Activated T-cell treated with anti-CD3 and anti-CD28 coated beads for 48 hours (primary cell): ENCODE measurements at places on chromosomes 5 and 9.

DNA sequence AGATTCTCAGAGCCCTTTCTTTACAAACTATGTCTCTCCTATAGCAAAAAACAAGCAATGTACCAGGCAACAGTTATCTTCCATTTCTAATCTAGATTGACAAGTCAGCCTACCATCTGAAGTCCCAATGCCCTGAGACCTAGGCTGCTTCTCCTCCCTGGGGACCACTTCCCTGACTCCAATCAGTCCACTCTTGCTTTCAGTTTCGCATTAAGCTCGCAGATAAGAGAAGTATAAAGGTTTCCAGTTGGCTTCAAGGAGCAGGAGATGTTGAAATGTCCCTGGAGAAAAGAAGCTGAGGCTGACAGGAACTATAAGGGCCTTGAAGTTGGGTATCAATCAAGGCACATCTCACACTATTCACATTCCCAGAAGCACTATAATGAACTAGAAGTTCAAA is 32.3 kb downstream of the ERP44 start:
- no peak for DNase-seq

- no peak for DNase-seq
These were observed 23.6 kb downstream of the PRRC2B start for GRCh38 chr9:131417264-131418142.

- no peak for DNase-seq
These were observed 566 bp downstream of the GPR21 start for GRCh38 chr9:123033864-123034601.

GRCh38 chr9:69249337-69249736 is 75.3 kb downstream of the TJP2 start:
- no peak for DNase-seq

DNA sequence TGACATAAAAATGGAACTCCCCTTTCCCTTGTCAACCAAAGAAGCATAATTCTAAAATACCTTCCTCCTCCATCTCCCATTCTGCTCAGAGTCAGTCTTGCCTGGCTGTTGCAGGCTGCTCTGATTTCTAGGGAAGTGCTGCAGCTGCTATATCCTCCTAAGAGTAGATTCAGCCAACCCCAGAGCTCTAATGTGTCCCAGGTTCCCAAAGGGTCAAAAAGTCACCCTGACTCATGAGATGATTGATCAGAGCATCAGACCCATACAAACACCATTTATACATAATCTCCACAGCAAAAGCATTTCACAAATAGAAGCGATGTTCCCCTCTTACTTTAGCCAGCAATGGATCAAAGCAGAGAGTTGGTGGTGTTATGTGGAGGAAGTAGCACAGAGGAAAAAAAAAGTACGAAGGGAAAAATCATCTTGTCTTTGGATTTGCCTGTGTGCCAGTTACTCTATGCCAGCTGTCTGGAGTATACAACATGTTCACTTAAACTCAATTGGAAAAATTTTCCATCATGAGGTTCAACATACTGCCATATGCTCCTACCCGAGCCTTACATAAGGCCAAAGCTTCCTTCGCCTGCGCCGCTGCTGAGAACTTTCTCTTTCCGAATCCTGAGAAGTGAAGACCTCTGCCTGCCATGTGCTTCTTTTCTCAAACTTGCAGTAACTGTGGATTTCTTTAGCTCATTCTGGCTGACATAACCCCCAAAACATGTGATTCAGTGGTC is 258.0 kb downstream of the TLE4 start:
- DNase-seq = no peak

DNA sequence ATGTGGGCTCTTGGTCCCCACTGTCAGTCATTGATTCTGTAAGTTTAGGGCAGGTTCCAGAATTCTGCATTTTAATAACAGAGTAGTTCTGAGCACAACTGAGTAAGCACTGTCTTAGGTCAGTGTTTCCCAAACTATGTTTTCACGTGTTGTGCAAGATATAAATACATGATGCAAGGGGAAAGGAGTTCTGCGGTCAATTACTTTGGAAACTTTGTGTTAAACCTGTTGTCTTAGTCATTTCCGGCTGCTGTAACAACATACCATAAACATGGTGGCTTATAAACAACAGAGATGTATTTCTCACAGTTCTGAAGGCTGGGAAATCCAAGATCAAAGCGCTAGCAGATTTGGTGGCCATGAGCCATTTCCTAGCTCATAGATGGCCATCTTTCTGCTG is 69.8 kb downstream of the EQTN start:
- DNase-seq = no peak

DNA sequence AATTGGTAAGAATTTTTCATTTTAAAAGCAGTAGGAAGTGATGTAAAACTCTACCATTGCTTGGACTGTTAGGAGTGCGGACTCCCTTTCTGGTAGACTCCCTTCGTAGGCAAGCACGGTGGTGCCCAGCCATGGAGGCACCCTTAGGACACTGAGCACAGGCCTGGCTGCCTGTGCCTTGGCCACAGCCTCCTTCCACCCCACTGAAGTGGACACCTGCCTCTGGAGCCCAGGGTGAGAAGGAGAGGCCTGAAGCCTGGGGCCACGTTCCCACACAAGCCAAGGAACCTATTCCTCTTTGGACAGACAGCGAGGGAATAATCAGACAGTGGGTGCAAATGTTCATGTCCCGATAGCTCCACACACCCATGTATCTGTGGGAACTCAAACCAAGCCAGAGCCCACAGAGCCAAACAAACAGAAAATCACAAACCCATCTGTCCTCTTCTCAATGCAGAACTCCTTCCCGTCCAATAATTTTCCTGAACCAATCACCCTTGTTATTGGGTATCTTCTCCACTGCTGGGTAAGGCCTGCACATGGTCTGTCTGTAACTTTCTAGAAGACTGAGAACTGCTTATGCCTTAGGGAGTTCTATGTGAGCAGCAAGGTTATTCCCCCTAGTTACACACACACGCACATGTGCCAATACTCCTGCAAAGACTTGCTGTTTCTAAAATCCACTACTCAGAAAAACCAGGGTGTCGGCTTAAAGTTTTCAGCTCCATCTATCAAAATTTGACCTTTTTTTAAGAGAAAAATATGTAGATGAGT is 45.2 kb downstream of the UBE2QL1 start:
- DNase-seq = no peak

GRCh38 chr9:95211028-95211427 is 106.5 kb downstream of the FANCC start:
- DNase-seq = no peak

GRCh38 chr9:29211580-29212396 is 1638.5 kb upstream of the C9orf72 start:
- DNase-seq = peak; percentile 47

DNA sequence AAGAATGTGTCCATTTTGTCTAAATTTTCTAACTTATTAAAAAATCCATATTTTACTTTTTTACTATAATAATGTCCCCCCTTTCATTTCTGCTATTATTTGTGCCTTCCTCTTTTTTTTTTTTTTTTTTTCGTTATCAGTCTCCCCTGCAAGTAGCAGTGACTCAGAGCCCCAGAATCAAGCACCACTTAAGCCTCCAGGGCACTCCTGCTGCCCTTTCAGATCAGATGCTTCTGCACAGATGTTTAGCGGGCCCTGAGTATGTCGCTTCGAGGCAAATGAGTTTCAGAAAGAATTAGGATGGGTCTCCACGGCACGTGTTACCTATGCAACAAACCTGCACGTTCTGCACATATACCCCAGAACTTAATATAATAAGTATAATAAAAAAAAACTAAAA is 11.7 kb downstream of the MED7 start:
- no peak for DNase-seq

GRCh38 chr9:73219985-73220626 is 68.4 kb downstream of the ANXA1 start:
- DNase-seq = peak; percentile 18

DNA sequence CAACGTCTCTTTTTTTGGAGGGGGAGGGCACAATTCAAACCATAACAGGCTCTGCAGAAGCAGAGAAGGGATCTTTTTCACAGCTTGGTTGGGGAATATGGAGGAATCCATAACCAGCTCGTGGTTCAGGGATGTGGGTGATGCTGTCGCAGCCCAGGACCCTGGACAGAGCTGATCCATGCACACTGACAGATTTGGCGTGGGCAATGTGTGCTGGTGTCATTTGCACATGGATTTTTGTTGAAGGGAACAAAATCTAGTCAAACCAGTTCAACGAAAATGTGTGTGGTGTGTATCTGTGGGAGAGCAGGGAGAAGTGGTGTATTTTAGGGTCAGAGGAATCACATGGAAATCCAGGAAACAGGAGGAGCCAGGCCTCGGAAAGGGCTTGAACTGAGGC is 4.2 kb downstream of the DOCK2 start:
- DNase-seq = no peak

- DNase-seq = peak; percentile 25
These were observed 705 bp downstream of the PWWP2A start for GRCh38 chr5:160118349-160119141.

GRCh38 chr9:85185486-85186217 is 516.1 kb downstream of the NTRK2 start:
- no peak for DNase-seq

GRCh38 chr9:91734371-91734981 is 215.6 kb downstream of the ROR2 start:
- DNase-seq = peak; percentile 41

- no peak for DNase-seq
These were observed 115.9 kb downstream of the RGS3 start for GRCh38 chr9:113579283-113580040.

DNA sequence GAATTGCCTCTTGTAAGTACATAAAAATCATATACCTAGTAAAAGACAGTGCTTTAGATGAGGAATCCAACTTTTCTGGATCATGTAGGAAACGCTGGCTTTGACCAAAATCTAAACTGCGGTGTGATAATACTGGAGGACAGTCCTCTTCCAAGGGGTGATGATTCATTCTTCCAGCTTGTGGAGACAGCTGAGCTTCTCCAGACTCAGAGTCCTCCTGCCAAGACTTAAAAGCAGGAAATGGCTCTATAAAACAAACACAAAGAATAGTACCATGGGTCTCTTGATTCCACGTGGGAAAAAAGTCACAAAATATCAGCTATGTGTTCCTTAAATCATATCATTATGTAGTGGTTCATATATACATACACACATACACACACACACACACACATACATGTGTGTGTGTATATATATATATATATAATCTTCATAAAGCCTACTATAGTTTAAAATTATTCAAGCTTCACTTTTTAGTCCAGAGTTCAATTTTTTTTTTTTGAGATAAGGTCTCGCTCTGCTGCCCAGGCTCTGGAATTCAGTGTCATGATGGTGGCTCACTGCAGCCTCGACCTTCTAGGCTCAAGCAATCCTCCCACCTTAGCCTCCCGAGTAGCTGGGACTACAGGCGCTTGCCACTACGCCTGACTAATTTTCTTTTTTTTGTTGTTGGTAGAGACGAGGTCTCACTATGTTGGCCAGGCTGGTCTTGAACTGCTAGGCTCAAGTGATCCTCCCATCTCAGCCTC is 65.0 kb downstream of the PKD2L2 start:
- no peak for DNase-seq

GRCh38 chr5:175795959-175796358 is 75.4 kb upstream of the CPLX2 start:
- no peak for DNase-seq

GRCh38 chr9:6927838-6928237 is 170.1 kb downstream of the KDM4C start:
- no peak for DNase-seq

- no peak for DNase-seq
These were observed 7.5 kb upstream of the FAM120AOS start for GRCh38 chr9:93460689-93461413.

GRCh38 chr9:122001491-122002201 is 91.5 kb downstream of the TTLL11 start:
- no peak for DNase-seq

GRCh38 chr5:113614191-113614590 is 100.7 kb downstream of the YTHDC2 start:
- no peak for DNase-seq

DNA sequence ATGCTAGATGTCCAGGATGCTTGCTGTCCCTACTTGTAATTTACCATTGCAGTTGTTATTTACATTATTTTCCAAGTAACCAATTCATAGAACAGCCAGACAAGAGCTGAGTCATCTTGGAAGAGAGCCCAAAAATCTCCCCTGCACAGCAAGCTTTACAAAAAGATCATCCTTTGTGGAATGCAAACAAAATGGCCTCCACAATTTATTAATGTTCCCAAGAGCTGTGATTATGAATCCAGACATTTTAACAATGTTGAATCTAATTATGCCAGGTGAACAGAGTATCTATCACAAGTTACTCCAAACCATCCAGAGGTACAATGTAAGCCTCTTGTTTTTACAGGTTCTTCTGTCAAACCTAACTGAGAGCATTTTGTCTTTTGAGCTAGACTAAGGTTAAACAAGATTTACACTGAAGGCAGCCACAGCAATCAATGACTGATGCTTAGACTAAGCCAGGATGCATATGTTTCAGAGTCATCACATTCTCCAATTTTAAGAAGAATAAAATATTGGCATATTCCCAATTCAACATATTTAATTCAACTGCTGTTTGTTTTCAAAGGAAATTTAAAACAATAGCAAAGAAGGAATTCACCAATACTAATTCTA is 95.3 kb upstream of the SLC12A2 start:
- DNase-seq = no peak

DNA sequence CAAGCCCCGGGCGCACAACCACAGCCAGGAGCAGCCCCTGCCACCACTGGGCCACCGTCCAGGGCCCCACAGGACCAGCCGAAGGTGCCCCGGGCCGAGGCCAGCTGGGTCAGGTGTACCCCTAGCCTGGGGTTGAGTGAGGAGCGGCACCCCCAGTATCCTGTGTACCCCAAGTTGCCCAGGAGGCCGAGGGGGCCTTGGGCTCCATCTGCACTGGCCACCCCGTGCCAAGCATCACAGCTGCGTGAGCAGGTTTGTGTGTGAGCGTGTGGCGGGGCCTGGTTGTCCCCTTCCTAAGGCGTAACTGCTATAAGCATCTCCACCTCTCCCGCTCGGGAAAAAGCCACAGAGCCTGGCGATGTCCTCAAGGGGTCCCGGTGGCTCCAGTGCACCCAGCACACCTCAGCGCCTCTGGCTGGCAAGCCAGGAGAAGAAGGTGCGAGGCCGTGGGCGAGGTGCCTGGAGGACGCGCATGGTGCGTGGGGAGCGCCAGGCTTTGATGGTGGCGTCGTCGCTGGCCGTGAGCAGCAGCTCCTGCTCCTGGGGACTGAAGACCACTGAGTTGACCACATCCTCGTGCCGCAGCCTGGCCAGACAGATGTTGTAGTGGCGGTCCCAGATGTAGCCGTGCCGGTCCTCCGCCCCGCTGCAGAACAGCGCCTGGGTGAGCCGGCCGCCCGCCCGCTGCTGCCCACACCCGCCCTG is 3.9 kb downstream of the FBXW5 start:
- no peak for DNase-seq

GRCh38 chr5:1314564-1314982 is 19.7 kb upstream of the TERT start:
- DNase-seq = no peak

GRCh38 chr5:2695200-2695891 is 56.1 kb downstream of the IRX2 start:
- no peak for DNase-seq

GRCh38 chr9:124197177-124198095 is 60.3 kb upstream of the NEK6 start:
- no peak for DNase-seq

DNA sequence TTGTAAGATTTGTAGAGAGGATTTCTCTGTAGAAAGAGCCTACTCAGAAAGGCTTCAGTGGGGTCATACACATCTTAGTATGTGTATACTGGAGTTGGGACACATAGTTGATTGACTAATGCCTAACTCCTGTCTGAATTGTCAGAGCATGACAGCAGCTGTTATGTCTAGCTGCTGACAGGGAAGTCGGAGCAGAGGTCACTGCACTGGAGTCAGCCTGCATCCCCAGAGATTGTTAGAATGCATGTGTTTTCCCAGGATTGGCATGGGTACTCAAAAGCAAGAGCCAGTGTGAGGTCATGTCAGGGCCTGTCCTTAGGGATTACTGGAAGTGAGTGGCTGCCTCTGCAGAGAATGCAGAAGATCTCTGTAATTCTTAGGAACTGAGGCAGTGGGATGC is 82.7 kb downstream of the ITGA1 start:
- DNase-seq = no peak
